ENCODE measurements at places on chromosomes 13 and 19.

DNA sequence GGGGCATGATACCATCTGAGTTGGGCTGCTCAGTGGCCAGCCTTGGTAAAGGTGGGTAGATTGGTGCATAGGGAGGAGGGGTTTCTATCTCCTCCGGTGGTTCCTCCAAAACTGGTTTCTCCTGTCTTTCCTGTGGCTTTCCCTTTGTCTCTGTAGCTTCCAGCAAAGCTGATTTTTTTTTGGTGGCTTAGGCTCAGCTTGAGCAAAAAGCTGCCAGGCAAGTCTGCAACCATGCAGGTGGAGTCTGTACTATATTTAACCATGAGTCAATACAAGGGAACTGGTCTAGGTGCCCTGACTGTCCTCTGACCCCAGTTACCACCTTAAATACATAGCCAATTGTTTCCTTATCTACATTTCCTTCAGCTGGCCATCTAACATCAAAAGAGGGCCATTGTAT lies 64.0 kb upstream of the ZNF681 start:
- DNase-seq: no peak

DNA sequence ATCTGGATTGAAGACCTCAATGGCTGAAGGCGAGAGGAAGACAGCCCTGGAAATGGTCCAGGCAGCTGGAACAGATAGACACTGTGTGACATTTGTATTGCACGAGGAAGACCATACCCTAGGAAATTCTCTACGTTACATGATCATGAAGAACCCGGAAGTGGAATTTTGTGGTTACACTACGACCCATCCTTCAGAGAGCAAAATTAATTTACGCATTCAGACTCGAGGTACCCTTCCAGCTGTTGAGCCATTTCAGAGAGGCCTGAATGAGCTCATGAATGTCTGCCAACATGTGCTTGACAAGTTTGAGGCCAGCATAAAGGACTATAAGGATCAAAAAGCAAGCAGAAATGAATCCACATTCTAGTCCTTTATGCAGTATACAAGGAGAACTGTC lies 1.2 kb downstream of the POLR1D start:
- DNase-seq: no peak

DNA sequence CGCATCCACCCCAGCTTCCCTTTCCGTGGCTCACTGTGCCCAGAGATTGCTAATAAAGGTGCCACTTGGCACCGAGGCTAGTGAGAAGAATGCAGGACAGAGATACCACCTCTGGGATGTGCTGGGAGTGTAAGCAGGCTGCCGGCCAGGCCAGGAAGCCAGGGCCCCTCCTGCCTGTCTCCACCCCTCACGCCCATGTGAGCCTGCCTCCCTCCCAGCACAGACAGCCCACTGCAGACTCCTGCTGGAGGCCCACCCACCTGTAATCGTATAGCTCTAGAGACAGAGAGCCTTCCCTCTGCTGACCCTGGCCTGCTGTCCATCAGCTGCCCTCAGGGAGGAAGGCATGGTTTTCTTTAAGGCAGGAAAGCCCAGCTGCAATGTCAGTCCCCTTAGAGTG lies 13.9 kb downstream of the VSTM2B start:
- DNase-seq: no peak

- no peak for DNase-seq
Observed at GRCh38 chr13:73738626-73739025, 395.6 kb downstream of the KLF12 start.

- DNase-seq: no peak
Observed at GRCh38 chr13:30334663-30335386, 27.5 kb upstream of the KATNAL1 start.

GRCh38 chr13:79483086-79483706 lies 2.2 kb downstream of the NDFIP2 start:
- peak; percentile 95 for DNase-seq

DNA sequence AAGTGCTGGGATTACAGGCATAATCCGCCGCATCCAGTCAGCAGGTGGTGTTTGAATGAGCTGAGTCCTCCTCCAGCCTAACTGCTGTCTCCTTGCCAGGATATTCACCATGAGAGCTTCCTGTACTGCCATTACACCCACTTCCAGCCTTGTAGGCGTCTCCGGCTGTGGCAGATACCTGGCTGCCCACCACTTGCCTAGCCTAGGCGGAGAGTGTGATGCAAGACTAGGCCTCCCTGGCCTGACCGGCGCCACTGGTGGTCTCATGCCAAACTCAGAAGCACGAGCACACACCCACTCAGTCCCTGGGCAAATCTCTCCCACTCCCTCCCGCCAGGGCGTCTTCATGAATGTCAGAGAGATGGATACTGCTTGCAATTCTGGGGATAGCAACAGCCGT lies 16.6 kb downstream of the IL12RB1 start:
- DNase-seq: no peak

GRCh38 chr13:109199280-109199679 lies 569.9 kb downstream of the MYO16 start:
- no peak for DNase-seq

DNA sequence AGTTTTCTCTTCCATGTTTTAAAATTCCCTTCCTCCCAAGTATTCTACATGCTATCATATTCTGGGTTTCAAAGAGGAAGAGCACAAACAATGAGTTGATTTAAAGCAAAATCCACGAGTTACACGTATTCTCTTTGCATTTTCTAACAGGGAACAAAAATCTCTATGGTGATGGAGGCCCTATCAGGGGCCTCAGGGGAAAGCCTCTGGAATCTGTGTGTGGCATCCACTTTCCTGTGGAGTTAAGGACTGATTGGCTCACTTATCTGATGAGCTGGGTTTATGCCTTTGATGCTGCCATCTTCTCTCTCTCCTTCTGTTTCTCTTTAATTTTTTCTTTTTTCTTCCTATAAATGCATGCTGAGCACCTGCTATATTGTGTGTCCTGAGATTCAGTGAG lies 14.8 kb downstream of the OLFM4 start:
- no peak for DNase-seq

GRCh38 chr19:6253954-6254733 lies 25.6 kb downstream of the MLLT1 start:
- DNase-seq: no peak

- no peak for DNase-seq
Observed at GRCh38 chr19:17796838-17797423, 2.0 kb downstream of the B3GNT3 start.

GRCh38 chr19:55546011-55546410 lies 668 bp upstream of the SBK3 start:
- no peak for DNase-seq

DNA sequence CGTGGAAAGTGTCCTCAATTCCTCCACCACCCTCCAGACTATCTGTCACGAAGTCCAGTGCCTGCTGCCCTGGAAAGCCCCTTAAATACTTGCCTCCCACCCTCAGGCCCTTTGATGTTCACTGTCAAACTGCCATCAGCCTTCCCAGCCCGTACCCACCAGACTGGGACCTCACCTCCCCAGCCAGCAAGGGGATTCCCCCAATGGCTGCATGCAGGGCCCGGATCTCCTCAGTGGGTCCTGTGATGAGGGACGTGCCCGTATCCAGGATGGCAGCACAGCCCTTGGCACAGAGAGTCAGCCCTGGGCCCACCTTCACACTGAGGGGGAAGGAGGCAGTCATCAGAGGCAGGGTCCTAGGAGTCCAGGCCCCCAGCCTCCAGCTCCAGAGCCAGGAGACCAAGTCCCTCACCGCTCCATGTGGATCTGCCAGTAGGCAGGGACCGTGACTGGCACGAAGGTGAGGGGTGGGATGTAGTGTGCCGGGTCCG lies 6.1 kb downstream of the NAPSA start:
- no peak for DNase-seq

DNA sequence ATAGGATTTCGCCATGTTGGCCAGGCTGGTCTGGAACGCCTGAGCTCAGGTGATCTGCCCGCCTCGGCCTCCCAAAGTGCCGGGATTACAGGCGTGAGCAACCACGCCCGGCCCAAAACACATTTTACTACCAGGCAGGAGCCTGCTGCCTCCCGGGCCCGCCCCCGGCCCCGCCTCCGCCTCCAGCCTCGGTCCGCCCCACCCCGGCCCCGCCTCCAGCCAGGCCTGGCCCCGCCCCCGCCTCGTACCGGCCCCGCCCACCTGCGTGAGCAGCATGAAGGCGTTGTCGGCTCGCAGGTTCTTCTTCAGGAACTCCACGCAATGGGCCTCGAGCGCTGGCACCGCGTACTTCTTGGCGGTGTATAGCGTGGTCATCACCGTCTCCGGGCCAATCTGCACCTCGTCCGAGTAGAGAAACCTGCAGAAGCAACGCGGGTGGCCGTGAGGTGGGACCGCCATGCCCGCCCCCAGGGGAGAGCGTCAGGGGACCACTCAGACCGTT lies 22.7 kb downstream of the BTBD2 start:
- no peak for DNase-seq

- peak; percentile 31 for DNase-seq
Observed at GRCh38 chr19:41957838-41958366, 1.2 kb downstream of the RABAC1 start.

- DNase-seq: no peak
Observed at GRCh38 chr13:78576261-78576660, 27.1 kb downstream of the POU4F1 start.

DNA sequence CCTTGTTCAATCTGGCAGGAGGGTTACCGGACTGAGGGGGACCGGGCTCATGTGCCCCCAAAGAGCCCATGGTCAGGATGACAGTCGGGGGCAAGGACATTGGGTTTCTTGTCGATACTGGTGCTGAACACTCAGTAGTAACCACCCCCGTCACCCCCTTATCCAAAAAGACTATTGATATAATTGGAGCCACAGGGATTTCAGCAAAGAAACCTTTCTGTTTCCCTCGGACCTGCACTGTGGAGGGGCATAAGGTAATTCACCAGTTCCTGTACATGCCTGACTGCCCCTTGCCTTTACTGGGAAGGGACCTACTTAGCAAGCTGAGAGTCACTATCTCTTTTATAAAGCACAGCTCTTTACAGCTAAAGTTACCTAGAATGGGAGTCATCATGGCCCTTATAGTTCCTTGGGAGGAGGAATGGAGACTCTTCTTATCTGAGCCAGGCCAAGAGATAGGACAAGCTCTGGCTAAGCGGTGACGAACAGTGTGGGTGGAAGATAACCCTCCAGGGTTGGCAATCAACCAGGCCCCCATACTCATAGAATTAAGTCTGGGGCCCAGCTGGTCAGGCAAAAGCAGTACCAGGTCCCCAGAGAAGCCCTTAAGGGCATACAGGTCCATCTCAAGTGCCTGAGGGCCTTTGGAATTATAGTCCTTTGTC lies 603.7 kb downstream of the UQCRFS1 start:
- DNase-seq: no peak

DNA sequence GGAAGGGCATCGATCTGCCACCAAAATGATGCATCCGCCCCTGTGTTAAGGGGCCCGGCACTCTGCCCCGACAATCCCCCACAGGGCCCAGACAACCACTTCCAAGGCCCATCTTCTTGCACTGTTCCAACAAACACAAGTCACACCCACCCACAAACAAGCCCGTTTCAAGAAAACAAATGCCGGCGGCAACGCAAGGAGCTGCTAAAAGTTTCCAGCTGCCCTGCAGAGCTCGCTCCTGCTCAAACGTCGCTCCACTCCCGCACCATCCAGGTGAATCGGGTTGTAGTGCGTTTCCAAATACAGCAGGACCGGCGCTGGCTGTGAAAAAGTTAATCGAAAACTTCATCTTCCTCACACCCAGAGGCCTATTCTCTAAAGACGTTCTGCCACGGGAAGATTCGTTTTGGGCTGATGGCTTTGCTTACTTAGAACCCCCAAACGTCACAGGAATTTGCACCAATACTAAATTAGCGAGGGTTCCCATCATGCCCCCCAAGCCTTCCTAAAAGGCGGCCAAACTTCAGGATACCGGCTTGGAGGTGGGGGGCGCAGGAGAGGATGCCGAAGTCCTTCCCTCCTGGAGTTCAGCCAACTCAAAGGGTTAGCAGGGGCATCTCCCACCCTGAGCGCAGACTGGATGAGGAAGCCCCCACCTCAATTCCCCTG lies 107.4 kb upstream of the DOCK9 start:
- DNase-seq: no peak

- DNase-seq: peak; percentile 79
Observed at GRCh38 chr19:18007917-18008673, at the start of gene ARRDC2. Gene ARRDC2 (plus strand): TSS chr19:18008170. CDS start chr19:18008311, 141 bp downstream.

DNA sequence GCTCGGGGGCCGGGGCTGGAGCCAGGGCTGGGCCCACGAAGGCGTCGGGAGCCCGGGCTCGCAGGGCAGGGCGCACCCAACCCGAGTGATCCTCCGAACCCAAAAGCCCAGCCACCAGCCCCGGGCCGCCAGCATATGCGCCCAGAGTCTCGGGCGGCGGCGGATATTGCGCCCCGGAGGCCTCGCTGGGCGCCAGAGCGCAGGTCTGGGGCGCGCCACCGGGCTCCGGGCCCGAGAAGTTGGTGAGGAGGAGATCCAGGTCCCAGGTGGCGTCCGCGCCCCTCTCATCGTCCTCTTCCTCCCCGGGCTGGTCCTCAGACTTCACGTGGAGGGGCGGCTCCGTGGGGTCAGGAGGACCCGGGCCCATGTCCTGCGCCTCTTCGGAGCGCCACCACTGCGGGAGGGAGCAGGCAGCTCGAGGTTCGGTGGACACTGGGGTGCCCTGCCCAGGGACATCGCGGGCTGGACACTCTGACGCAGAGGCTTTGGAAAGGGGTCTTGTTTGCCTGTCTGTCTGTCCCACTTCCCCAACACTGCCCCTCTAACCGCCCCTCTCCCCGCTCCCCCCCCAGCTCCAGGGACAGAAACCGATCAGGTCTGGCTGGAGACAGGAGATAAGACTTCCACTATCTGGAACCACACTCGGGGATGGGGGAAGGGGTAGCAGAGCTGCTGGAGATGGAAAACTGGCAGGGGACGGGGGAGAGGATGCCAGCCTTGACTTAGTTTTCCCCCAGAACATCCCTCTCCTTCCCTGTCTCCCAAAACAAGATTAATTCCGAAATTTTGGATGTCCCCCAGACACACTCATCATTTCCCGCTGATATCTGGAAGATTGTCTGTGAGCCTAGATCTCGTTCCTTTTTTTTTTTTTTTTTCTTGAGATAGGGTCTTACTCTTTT lies 1.0 kb downstream of the KLF1 start:
- no peak for DNase-seq

DNA sequence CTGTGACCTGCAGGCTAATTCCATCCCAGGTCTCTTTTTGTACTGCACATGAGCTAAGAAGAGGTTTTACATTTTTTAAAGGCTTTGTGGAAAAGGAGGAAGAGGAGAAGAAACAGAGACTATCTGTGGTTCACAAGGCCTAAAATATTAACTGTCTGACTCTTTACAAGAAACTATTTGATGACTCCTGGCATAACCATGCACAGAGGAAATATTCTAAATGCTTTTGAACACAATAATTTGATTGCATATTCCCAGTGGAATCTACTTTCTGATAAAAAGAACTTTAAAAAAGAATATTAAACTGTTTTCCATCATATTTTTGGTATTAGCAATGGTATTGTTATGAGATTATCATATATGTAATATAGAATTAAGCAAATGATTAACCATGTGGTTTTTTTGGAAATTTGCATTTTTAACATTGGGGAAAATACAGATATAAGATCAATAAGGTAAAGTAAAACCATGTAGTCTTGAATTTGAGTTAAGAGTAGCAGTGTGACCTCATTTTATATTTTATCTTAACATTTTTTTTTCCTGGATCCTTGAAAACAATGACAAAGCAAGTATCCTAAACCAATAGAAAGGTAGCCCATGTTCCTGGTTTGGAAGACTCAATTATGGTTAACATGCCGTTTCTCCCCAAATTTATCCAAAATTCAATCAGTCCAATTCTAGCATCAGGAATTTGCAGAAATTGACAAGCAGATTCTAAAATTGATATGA lies 251.0 kb downstream of the UQCRFS1 start:
- peak; percentile 77 for DNase-seq

Measured in fibroblast of skin of left biceps (primary cell).